ENCODE measurements at places on chromosomes 4 and X.

DNA sequence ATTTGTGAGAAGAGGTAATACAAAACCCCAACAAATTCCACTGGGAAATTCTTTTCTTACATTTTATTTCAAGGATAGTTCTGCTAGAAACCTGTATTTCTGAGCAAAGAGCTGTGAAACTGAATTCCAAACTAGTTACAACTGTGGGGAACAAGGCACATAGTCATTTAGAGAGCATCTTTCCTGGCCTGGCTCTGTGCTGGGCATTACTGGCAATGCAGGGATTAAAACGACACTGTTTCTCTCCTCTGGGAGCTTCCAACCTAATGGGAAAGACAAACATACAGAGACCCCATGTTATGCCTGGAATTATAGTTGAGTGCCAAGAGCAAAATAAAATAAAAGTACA is 36.5 kb downstream of the SUPT20HL1 start:
- no peak for DNase-seq

DNA sequence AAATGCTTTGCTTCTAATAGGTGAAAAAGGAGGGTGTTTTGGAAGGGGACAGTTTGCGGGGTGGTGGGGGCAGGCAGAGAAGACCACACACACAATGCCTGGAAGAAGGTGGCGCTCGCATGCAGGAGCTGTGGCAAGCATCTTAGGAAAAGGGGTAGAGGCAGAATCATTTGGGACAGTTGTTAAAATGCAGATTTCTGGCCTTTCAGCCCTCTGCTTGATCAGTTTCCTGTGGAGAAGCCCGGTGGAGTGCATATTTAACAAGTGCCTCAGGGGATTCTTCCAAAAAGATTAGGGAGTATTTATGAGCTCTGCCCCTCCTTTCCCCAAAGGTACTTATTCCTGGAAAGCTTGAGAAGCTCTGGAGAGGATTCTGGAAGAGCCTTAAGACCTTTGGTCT is 4.8 kb downstream of the NOCT start:
- DNase-seq, result no peak

DNA sequence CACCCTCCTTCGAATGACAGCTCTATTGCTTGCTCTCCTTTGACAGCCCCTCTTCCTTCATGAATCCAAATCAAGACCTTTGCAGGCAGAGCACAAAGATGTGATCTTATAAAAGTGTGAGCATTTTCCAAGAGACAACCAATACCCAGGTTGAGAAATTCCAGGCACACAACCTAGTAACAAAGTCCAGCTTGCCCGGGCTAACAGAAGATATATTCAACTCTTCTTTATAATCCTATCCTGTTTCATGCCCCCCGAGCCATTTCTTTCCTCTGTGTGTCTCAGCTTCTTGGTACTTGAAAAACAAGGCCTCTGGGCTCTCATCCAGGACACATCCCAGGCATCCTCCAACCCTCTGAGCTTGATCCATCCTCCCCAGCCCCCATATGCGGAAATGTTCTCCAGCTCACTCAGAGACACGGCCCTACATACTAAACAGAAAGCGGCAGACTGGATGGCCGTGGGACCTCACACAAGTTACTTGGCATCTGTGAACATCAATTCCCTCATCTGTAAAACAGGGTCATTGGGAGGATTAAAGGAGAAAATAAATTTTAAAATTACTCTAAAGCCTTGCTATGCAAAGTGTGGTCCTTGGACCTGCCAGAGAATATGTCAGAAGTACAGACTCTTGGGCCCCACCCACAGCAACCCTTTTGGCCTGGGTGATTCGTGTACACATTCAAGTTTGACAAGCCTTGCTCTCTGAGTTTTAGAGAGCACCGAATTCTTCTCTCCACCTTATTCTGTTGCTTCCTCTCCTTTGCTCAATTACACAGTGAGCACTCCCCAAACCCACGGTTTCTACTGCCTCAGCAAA is 627.0 kb downstream of the BCOR start:
- peak; percentile 66 for DNase-seq

- DNase-seq, result no peak
Observed at GRCh38 chr4:89664521-89664920, 172.4 kb downstream of the SNCA start.

- no peak for DNase-seq
Observed at GRCh38 chrX:136714626-136715599, 65.8 kb downstream of the ARHGEF6 start.

DNA sequence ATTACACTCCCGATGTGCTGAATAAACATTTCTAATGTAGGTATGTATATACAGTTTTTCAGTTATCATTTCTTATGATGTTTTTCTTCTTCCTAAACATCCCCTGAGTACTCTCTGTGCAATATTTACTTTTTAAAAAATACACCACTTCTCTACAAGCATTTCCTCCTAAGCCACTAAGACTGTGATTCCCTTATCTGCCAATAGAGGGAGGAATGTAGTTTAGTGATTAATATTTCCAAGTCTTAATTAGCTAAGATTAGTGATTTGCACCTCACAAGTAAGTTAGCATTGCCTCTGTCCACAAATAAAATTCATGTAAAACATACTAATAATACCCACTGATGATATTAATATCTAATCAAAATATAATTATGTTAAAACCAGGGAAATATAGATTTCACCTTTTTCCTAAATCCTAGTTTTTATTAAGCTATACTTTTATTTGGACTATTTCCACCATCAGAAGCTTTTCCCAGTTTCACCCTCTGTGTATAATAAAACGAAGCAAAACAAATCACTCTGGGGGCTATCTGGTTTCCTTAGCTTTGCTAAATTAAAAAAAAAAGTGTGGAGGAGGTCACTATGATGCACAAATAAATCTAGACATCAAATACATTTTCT is 909.1 kb downstream of the FAT4 start:
- DNase-seq, result no peak

DNA sequence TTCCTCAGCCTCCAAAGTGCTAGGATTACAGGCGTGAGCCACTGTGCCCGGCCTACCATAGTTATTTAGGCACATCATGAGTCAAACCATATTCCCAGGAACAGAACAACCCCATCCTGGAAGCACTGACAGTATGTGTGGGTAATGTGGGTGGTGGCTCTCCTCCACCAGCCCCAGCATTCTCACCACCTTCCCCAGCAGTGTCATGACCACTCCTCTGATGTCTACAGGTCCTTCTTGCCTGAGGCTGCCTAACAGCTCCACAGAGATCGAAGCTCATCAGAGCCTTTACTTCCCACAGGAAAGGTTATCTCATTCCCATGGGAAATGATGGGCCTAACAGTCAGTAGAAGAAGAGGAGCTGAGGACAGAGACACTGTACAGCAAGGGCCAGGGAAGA is 129.5 kb upstream of the GPC4 start:
- no peak for DNase-seq
